Mesothelial cell of epicardium (in vitro differentiated cells): ENCODE measurements at places on chromosomes 2 and 18. TPM values are rescaled to one million over a fixed set of nuclear protein-coding genes. Genes with fewer than 3 reads are reported as not detected.
A peak's percentile ranks its signal among the peaks of the same experiment; 100 is the strongest.

The LDLRAD4 gene
- 26.2 to 29.7 TPM (median 29.2 TPM) in 3 replicates for total RNA-seq

The ZBTB7C gene
- total RNA-seq: 7.0 to 9.1 TPM (median 7.4 TPM) in 3 replicates

DNA sequence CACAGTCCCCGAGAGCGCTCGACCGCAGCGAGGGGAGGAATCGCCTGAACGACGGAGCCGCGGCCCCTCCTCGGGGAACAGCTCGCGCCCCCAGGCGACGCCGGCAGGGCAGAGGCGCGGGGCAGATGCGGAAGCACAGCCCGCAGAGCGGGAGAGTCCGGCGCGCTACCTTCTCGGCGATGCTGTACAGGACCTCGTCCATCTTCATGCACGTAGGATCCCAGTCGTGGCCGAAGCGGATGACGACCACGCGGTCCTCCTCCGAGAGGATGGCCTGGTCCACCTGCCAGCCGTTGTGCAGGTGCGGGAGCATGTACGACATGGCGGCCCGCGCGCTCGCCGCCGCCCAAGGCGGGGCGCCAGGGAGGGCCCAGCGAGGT lies 302 bp downstream of the TXNL4A start:
- H3K4me1 ChIP-seq: peaks cover 28% of the 10 kb centered on the region
- H3K36me3 ChIP-seq: peaks cover 9% of the 10 kb centered on the region
- peak overlapping the region; percentile 93 for H3K4me3 ChIP-seq
- H3K27ac ChIP-seq: peak overlapping the region; percentile 91
- H3K27me3 ChIP-seq: no peaks in the 10 kb centered on the region

DNA sequence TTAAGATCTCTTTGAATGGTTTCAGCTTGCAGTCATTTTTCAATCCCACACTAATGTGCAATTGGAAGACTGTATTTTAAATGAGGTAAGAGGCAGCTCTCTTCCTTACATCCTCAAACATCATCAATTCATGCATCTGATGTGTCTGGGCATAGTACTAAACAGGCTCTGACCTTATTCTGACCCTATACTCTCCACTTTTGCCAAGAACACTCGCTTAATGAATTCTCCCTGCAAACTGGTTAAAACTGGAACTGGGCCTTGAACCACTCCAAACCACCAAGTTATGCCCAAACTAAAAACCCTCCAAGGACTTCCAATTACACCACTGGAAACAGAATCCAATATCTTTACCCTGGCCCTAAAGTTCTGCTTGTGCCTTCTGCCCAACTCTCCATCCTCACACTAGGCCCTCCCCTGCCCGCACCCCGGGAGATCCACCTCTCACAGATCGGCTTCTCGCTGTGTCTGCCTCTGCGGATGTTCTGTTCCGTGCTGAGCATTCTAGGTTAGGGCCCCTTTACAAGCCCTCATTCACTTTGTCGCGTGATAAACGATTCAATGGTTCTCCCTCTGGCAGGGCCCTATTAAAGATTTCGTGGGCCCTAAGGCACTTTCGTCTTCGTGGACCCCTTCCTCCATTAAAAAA lies 1.2 kb downstream of the M1AP start:
- H3K27ac ChIP-seq: no peak overlapping the region
- peak overlapping the region; percentile 53 for H3K4me3 ChIP-seq
- no peak for DNase-seq

DNA sequence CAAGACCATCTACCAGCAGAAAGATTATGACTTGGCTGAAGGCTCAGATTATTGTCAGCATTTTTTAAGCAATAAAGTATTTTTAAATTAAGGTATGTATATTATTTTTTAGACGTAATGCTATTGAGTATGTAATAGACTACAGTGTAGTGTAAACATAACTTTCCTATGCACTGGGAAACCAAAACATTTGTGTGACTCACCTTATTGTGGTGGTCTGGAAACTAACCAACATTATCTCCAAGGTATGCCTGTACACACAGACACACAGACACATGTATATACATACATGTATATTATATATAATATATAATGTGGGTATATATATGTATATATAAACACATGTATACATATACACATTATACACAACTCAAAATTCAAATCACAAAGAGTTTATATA lies 9.1 kb upstream of the TMEFF2 start:
- H3K4me3 ChIP-seq: no peak overlapping the region
- no peak for DNase-seq
- peaks cover 39% of the 10 kb centered on the region for H3K27me3 ChIP-seq
- H3K36me3 ChIP-seq: no peaks in the 10 kb centered on the region

DNA sequence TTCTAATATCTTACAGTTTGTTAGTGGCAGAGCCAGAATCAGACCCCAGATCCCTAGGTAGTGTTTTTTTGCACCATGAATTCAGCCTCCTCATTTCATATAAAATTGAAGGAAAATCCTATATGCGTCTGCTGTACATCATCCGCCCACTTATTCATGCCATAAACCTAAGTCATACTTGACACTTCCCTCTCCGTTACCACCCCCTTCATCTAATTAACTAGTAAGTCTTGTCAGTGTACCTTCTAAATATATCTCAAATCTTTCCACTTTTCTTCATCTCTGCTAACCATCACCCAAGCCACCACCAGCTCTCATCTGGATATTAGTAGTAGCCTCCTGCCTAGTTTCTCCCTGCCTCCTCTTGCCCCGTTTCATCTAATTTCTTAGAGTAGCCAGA lies 248.7 kb upstream of the SIX3 start:
- DNase-seq: no peak
- no peak overlapping the region for H3K27ac ChIP-seq
- H3K36me3 ChIP-seq: no peaks in the 10 kb centered on the region
- H3K27me3 ChIP-seq: peaks cover 10% of the 10 kb centered on the region

GRCh38 chr2:160062292-160063005 lies at the start of gene PLA2R1:
PLA2R1 (minus strand) TSS chr2:160062615; CDS start chr2:160062403, 212 bp downstream.
- no peaks in the 10 kb centered on the region for H3K36me3 ChIP-seq
- peak within 1 kb of the TSS; percentile 88 for H3K27ac ChIP-seq
- no peaks in the 10 kb centered on the region for H3K27me3 ChIP-seq
- peaks cover 12% of the 10 kb centered on the region for H3K4me1 ChIP-seq
- peak within 1 kb of the TSS; percentile 90 for H3K4me3 ChIP-seq

- no peak for DNase-seq
- H3K36me3 ChIP-seq: peaks cover 3% of the 10 kb centered on the region
- no peak overlapping the region for H3K4me3 ChIP-seq
- peak overlapping the region; percentile 5 for H3K27ac ChIP-seq
- peaks cover 13% of the 10 kb centered on the region for H3K27me3 ChIP-seq
Measured at GRCh38 chr18:59655676-59656075, 41.5 kb downstream of the CCBE1 start.
